ENCODE measurements at places on chromosomes 16 and 17. TPM values are rescaled to one million over a fixed set of nuclear protein-coding genes. Genes with fewer than 3 reads are reported as not detected.

Gene DNAI2
- polyA plus RNA-seq: 0.77 TPM

- DNase-seq: no peak
Observed at GRCh38 chr17:11485336-11486100, 112.8 kb upstream of the DNAH9 start.

DNA sequence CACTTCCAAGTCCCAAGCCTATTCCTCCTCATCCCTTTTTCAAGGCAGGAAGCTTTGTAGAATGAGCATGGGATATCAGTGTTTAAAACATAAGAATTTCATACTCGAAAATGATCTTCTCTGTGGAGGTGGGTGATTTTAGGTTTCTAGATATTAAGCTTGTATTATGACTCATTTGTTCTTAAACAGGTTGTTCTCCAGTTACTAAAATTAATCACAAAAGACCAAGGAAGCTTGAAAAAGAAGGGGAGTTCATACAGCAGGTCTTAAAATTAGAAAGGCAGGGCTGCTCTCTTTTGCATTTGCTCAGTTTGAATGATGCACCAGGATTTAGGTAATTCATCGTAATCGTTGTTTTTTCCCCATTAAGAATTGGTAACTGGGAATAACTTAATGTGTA is 208.7 kb downstream of the PRKCA start:
- DNase-seq: no peak

DNA sequence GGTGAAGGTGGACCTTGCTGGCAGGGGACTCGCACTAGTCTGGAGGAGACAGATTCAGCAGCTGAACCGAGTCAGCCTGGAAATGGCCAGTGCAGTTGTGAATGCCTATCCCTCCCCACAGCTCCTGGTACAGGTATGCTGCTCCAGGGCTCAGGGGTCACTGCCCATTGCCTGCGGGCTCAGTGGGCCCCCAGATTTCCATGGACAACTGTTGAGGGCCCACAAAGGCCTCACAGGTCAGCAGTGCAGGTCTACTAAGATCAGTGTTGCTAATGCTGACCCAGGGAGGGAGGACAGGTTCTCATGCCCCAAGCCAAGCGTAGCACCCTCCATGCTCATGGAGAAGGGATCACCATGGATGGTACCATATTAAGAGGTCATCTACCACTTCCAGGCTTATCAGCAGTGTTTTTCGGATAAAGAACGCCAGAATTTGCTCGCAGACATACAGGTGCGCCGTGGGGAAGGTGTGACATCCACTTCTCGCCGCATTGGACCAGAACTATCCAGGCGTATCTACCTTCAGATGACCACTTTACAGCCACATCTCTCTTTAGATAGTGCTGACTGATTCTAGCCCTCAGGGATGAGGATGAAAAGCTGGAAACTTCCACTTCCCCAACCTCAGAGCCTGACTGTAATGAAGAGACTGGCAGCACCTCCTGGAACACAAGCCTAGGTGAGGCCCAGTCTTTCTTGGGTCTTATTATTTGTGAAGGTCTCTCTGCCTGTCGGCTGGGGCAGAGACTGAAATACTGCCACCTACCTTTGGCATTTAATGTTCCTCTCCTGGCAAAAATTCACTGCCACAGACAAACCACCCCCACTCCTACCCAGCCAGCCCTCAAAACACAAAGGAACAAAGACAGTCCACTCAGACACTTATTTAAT is 7.6 kb downstream of the EME1 start:
- DNase-seq: no peak

- no peak for DNase-seq
Observed at GRCh38 chr17:43471585-43472160, 12.1 kb upstream of the DHX8 start.

Measured in left lung (tissue), 14 donors.